ENCODE measurements at places on chromosomes 13 and 19.
A peak's percentile ranks its signal among the peaks of the same experiment; 100 is the strongest.

DNA sequence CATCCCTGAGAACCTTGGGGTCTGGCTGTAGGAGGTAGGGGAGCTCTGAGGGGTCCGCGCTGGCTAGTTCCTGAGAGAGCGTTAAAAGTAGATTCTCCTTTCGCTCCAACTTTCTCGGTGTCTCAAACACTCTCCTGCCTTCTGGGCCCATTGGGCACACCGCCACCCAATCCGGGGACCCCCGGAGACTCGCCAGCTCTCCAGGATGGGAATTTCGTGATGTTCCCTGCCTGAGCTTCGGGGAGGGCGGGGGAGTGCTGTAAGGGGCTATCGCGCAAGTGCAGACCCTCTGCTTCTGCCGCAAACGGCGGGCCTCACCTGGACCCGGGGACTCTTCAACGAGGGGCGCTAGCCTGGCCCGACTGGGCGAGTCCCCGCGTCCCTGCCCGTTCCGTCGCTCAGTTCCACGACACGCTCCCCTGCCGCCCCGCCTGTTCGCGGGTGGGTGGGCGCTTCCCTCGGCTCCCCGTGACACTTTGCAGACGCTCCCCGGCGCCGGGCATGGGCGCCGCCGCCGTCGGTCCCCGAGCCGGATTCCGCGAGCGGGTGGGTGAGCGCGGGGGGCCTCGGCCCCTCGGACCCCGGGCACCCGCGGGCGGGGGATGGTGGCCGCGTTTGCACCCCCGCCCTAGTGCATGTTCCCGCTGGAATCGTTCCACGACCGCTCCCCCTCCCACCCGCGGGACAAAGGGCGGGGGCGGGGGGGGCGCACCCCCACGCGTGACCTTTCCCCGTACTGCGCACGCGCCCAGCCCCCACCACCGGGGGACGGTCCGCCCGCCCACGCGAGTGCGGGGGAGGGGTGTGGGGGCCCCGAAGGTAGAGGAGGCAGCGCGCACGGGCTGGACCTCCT, at the start of gene CCDC106:
Gene CCDC106, plus strand, starts transcription at position 481 of the 853 bp plus-strand sequence. CDS start 835 bp downstream, outside the sequence.
- peak; percentile 73 for DNase-seq

DNA sequence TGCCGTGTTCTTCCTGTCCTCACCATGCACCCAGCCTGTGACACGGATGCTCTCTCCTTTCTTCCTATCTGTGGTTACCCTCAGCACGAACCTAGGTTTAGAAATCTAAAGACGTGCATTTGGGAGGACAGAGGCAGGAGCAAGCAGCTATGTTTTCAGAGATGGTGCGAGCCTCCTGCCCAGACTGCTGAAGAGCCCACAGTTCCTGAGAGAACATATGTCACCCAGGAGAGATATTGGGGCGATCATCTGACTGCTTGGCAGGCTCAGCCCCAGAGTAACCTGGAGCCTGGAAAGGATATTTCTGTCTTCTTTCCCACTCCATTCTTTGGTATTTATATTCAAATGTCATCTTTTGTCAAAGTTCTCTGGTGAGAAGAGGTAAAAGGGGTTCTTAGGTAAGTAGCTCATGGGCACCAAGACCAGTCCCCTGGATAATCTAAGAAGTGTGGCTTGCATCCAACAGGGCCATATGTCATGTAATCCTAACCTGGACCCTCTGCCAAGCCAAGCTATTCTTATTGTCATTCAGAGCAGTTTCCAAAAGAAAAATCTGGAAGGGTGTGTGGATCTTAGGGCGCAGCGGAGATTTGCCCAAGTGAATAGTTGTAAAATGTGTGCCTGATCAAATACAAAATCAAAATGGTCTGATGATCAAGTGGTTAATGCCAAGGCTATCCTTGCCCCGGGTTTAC, 59.5 kb downstream of the FGF9 start:
- no peak for DNase-seq

GRCh38 chr19:32437096-32437495, 31.5 kb downstream of the DPY19L3 start:
- DNase-seq: no peak

GRCh38 chr13:46905249-46905648, 8.4 kb upstream of the HTR2A start:
- no peak for DNase-seq

GRCh38 chr19:16025108-16026101, 50.9 kb upstream of the TPM4 start:
- no peak for DNase-seq

Measured in hippocampal formation (tissue), 2 donors.